Mesothelial cell of epicardium (in vitro differentiated cells): ENCODE measurements at places on chromosomes 6 and 20.

DNA sequence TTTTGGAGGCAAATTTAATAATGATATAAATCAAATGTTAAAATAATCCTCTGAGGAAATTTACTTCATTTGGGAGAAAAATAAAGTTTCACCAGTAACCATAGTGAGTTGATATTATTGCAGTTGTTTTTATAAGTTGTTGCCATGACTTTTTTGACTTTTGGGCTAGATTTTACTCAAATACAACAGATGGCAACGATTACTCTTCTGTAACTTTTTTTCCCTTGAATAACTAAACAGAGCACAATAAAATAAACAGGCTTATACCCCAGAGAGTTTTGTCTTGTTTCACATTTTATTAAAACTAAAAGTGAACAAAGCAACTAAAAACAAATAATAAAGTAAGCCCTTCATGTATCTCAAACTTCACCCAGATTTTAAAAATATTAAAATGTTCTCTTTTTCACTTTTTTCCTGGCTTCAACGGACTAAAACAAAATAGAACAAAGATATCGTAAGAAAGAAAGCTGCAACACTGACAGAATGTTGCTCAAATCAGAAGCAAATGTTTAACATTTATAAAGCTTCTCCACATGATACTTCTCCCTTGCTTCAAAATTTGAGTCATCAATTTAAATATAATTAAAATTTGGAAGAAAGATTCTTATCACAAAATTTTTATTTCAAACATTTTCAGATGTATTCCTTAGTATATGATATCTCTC is 42.5 kb upstream of the BMP5 start:
- no peak for DNase-seq

- DNase-seq: peak; percentile 47
These were observed 93.2 kb upstream of the ZNF184 start for GRCh38 chr6:27565839-27566779.

DNA sequence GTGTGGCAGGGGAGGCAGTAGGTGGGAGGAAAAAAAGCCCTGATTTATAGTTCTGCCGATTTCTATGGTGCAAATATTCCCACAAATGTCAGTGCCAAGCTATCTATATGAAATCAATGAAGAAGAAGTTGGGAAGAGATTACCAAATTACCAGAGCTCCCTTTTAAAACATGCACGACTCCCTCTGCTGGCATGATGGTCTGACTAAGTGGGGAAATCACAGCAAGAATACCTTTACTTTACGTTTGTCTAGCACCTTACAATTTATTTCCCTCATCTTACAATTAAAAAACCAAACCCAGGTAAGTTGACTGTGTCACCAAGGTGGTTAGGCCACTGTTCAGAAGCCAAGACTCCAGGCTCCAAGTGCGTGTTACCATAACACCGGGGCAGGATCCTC is 55.6 kb downstream of the AGPAT4 start:
- DNase-seq: no peak

DNA sequence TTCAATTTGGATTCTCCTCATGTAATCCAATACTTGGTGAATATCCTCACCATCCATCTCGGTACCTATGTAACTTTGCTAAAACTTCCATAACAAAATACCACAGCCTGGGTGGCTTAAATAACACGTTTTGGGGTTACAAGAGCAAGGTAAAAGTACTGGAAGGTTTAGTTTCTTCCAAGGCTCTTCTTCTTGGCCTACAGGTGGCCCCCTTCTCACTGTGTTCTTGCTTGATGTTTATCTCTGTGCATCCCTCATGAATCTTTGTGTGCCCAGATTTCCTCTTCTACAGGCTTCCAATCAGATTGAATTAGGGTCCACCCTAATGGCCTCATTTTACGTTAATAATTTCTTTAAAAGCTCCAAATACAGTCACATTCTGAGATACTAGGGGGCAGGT is 163.3 kb upstream of the HCRTR2 start:
- no peak for DNase-seq

GRCh38 chr6:88115307-88115706 is 50.8 kb downstream of the CNR1 start:
- DNase-seq: no peak

DNA sequence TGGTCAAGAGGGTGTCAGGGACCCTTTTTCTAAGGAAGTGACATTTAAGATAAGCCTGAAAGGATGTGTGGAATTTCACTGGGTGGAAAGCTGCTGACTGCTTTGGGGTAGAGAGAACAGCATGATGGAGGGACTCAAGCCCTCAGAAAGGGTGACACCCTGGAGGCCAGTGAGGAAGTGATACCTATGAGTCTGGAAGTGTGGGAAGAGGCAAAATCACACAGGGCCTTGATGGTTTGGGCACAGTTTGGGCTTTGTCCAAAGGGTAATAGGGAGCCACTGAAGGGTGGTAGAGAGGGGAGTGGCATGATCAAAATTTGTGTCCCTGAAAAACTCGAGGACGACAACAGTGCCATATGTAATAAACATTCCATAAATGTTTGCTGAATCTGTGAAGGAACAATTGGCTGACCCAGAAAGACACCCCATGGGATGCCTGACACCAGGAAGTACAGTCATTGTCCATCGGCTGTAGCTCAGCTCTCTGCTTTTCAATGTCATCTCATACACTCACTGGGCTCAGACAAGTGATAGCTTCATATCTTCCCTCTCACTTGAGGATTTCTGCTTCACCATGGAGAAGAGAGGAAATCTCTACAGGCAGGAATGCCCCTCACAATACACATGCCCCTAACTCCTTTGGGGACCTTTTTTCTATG is 21.3 kb downstream of the CASS4 start:
- peak; percentile 14 for DNase-seq
